NCI-H526 (cell line): ENCODE measurements at places on chromosomes 7 and 10.

- no peak for DNase-seq
Measured at GRCh38 chr10:27815846-27816245, 70.2 kb upstream of the MKX start.

GRCh38 chr10:29306688-29307087, 17.8 kb downstream of the LYZL1 start:
- no peak for DNase-seq

DNA sequence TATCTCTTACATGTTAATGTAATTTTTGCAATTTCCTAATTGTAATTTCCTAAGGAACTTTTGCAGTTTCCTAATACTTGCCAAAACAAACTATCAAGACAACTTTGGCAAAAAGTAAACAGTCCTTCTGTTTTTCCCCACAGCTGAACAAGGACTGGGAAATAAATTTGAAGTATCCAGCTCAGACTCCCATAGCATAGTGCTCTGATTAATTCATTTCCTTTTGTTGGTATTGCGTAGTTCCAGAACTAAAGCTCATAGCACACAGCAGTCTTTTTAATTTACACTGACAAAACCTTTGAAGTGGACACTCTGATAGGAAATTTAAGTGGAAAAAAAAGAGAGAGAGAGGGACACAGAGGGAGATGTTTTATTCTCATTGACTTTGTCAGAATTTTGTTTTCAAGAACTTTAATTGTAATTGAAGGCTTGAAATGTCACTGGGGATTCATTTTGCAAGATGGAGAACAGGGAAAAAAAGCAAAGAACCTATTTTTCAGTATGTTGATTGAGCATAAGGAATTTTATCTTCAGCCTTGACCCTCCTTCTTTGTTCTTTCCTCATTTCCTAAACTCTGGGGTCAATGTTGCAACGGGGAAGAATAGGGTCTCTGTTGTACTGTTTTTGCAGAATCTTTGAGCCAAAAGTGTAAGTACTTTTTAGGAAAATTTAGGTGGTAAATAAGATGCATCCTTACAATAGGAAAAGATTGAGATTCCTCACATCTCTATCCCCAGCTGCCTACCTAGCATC, 232.2 kb upstream of the NPSR1 start:
- no peak for DNase-seq

GRCh38 chr7:129522088-129522970, 20.0 kb downstream of the SMKR1 start:
- DNase-seq: peak; percentile 10

GRCh38 chr10:61136139-61136538, 192.2 kb upstream of the RHOBTB1 start:
- peak; percentile 32 for DNase-seq

- DNase-seq: no peak
Measured at GRCh38 chr7:53904355-53904754, 637.8 kb upstream of the VSTM2A start.

GRCh38 chr10:59754951-59755350, 1.7 kb upstream of the MRLN start:
- no peak for DNase-seq

- no peak for DNase-seq
Measured at GRCh38 chr10:70169649-70170364, 507 bp downstream of the SAR1A start.

- DNase-seq: peak; percentile 67
Measured at GRCh38 chr10:69866688-69867461, 65.2 kb downstream of the COL13A1 start.

- no peak for DNase-seq
Measured at GRCh38 chr10:128867210-128867609, 599.8 kb upstream of the MGMT start.

DNA sequence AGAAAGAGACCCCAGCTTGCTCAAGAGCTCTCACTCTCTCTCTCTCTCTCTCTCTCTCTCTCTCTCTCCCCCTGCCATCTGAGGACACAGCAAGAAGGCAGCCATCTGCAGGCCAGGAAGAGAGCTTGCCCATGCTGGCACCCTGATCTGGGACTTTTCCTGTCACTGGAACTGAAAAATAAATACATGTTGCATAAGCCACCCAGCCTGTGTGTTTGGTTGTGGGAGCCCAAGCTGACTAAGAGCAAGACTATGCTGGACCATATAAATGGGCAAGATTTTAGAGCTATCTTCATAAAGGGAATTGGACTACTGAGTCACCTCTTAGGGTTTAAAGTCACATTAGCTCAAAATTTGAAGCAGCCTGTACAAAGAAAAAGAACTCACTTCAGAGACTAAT, 98.6 kb downstream of the SLC16A9 start:
- DNase-seq: no peak

DNA sequence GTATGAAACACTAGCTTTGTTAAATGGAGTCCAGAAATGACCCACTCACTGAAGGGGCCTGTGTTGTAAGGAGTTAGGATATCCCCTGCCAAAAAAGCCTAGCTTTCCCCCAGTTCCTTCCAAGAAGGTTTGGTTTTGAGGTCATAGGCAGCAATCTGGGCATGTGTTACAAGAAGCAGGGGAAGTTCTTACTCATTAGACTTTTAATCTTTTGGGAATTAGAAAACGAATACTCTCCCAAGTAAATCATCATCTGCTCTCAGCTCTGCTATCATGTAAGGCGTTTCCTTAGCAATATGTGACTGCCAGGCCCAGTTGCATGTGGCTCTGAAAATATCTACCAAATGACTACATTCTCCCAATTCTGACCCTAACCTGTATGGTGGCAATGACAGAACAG, 3.7 kb downstream of the NOD1 start:
- no peak for DNase-seq

DNA sequence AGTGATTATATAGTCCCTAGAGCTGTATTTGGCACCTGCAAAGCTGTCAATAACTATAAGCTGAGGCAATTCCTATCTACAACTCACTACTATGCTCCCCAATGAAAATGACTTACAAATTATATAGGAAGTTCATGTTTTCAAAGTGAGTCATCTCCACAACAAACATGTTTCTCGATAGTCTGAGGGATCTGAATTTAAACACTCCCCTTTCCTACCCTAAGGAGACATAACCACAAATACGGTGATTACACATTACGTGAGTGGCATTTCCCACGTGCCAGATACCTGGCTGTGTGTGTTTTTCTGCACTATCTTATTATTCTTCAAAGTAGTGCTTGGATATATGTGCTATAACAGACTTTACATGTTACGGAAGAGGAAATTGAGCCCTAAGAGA, 122.5 kb upstream of the C1QL3 start:
- DNase-seq: no peak

GRCh38 chr7:48170506-48170905, 752 bp upstream of the ABCA13 start:
- no peak for DNase-seq

DNA sequence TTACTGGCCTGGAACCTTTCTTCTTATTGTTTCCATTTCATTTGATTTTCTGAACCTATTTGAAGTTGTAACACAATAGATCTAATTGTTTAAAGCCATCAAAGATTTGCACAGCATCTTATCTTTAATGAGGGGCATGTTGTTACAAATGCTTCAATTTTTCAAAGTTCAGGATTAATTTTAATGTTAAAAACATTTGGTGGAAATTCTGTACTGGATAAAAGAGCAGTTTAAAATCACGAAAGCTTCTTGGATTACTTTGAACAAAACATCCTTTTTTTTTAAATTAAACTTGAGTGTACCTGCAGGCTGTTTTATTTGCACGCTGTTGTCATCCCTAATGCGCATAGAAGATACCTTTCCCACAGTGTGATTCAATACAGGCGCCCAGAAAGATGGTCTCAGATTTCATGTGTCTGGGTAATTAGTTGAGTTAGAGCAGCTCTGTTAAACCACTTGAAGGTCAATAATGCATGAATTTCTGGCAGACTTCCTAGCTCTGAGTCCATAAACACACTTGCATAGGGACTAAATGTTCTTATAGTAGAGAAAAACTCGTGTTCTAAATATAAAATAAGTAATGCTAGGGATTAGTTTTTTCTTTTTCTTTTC, 29.3 kb upstream of the DDX50 start:
- DNase-seq: peak; percentile 27

GRCh38 chr7:152667958-152668357, 8.0 kb downstream of the XRCC2 start:
- DNase-seq: no peak

DNA sequence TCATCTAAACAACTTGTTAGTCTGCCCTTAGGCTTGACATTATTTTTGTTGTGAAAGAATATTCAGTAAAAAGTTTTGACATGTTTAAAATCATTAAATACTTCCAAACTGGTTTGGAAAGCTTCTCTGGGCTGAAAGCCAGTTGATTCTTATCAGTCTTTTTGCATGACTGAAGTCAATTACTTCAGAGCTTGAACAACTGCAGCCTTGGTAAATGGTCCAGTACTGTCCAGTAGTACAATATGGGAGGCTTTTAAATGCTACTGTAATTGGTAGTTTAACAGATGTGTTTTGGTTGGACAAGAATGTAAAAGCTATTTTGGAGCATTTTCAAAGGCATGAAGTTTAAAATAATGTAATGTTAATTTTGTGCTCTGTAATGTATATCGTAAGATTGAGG, 103.4 kb downstream of the SDK1 start:
- no peak for DNase-seq

- DNase-seq: no peak
Measured at GRCh38 chr7:43552122-43552521, 30.8 kb upstream of the STK17A start.

GRCh38 chr10:129833994-129834739, 129.9 kb downstream of the EBF3 start:
- DNase-seq: no peak

- no peak for DNase-seq
Measured at GRCh38 chr10:112393341-112393740, 19.4 kb downstream of the ACSL5 start.

GRCh38 chr10:103854686-103855391, 537 bp downstream of the SH3PXD2A start:
- no peak for DNase-seq

DNA sequence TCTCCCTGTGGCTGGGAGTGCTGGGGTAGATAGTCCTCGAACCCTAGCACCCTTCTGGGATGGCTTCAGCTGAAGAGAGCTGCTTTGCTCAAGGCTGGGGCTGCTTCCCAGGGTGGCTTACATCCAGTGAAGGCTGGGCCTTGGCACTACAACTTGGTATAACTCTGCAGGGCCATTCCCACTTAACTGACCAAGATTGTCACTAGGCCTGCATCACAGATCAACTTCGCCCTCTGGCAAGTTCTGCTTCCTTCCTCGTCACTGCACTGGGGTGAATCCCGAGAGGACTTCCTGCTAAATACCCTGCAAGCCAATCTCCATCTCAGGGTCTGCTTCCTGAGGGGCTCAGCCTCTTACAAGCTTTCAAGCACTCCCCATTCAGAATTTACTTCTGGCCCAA, 195.2 kb downstream of the DOCK4 start:
- no peak for DNase-seq

- no peak for DNase-seq
Measured at GRCh38 chr7:103127006-103127405, 21.9 kb downstream of the NAPEPLD start.

GRCh38 chr10:106795619-106796018, 368.9 kb downstream of the SORCS1 start:
- DNase-seq: peak; percentile 27

- no peak for DNase-seq
Measured at GRCh38 chr10:30755441-30755953, 125.9 kb upstream of the LYZL2 start.

DNA sequence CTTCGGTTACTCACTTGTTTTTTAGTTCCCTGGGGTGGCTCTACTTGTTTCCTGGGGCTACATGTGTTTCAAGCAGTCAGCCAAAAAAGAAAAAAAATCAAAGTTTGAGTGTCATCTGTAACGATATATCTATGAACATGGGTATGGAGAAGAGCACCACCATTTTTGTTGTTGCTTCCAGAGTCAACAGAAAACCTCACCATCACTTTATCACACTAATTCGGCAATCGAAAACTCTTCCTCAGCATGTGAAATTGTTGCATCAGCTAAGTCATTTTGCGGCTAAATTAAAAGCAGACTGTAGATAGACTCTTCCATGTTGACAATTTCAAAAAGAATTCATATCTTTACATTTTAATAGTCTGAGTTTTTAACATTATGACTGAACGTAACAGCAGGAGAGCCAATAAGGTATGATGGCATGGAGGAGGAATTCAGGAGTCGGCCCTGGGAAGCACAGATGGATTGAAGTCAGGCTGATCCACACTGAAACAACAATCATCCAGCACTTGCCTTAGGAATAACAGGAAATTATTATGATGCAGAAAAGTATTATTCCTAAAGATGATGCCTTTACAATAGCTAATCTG, 455.7 kb upstream of the KLF6 start:
- DNase-seq: no peak

DNA sequence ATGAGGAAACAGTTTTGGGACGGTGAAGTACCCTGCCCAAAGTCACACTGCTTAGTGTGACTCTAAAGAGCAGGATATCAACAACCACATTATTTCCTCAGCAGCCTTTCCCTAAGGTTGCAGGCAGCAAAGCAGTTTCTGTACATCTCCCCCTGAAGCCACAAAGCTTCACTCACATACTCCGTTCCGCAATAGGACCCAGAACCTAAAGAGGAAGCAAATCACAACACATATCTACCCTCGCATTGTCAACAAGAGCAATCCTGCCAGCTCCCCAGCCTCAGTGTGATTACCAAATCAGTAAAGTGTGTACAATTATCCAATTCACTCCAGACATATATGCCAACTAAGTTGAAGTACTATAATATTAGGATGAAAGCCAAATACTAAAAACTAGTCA, 30.8 kb downstream of the VAX1 start:
- no peak for DNase-seq

DNA sequence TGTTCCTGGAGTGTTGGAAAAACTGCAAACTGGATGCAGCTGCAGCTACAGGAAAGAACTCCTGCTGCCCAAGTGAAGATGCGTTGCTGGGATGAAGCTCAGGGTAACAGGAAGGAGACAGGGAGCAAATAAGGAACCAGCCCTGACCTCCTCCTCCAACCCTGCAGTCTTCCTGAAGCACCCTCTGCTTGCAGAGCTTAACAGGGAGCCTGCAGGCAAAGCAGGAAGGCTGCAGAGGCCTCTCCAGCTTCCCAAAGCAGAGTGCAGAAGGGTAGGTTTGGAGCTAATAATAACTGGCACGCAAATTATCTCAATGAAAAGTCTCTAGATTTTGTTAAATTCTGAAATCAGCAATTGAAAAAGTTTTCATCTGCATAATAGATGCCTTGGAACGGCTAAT, 92.5 kb downstream of the SORCS1 start:
- DNase-seq: no peak

- no peak for DNase-seq
Measured at GRCh38 chr10:132281915-132282666, 25.7 kb downstream of the STK32C start.

GRCh38 chr10:18456984-18457383, 194.4 kb downstream of the NSUN6 start:
- no peak for DNase-seq

- no peak for DNase-seq
Measured at GRCh38 chr7:81190997-81191768, 272.3 kb upstream of the SEMA3C start.

DNA sequence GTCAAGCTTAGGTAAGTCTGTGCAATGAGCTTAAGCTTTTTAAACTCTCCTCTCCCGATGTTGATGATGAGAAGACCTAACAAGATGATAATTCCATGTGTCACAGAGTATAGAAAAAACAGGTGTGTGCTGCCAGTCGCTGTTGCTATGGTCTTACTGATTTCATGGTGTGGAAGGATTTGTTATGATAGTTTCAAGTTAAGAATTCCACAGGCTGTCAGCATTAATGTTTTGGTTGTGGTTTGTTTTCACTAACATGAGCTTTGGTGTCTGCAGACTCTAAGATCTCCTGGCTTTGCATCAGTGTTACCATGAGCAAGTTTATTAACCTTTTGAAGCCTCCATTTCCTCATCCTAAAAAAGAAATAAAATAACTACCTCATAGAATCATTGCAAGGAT, 123.7 kb downstream of the NSUN6 start:
- DNase-seq: no peak

GRCh38 chr7:39073432-39073831, 95.7 kb downstream of the POU6F2 start:
- no peak for DNase-seq
